ENCODE measurements at places on chromosomes 11 and 22. TPM values are rescaled to one million over a fixed set of nuclear protein-coding genes. Genes with fewer than 3 reads are reported as not detected.

KRTAP5-7 gene
- not detected for total RNA-seq

OR5B21 gene
- not detected for total RNA-seq

GRCh38 chr11:99320769-99321290 is 300.1 kb downstream of the CNTN5 start:
- H3K27me3 ChIP-seq, result no peaks in the 10 kb centered on the region
- no peaks in the 10 kb centered on the region for H3K36me3 ChIP-seq

CCND1 gene
- total RNA-seq, result 934 TPM

CCDC157 gene
- total RNA-seq, result 1.5 TPM

OSBP2 gene
- 15.1 TPM for total RNA-seq
